Lung microvascular endothelial cell (primary cell): ENCODE measurements at places on chromosomes 5 and 9.

- no peak for DNase-seq
These were observed 369.1 kb downstream of the TAF11L14 start for GRCh38 chr5:18003312-18003711.

DNA sequence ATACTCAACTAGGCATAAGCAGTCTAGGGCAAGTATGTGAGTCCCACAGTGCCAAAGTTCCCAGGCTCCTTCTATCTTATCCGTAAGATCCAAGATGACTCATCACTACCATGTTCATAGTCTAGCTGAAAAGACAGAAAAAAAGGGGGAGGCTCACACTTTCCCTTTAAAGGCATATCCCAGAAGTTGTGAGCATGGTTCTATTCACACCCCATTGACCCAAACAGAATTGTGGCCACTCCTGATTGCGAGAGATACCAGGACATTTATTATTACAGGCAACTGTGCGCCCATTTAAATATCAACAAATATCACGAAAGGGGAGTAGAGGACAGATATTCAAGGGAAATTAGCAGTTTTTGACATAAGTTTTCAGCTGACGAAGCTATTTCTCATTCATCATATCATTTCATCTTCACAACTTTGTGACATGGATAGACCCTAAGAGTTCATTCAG, 8.1 kb upstream of the PFDN1 start:
- peak; percentile 98 for DNase-seq

- DNase-seq = no peak
These were observed 16.2 kb upstream of the PTGS1 start for GRCh38 chr9:122354536-122355199.

GRCh38 chr5:117486879-117487391, 912.3 kb upstream of the SEMA6A start:
- DNase-seq = no peak

DNA sequence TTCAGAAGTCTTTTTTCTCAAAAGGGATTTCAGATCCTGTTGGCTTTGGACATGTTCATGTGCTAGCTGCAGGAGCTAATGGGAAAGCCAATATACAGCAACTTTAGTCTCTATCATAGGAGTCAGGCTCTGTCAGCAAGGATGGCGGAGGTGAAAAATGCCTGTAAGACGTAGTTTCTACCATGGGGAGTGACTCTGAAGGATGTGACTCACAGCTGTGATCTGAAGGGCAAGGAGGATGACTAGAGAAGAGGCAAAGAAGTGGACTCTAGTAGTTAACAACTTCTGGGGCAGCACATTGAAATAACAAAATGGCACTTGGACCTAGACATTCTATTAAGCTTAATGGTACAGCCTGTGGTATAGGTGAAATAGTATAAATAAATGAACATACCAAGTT, 3.1 kb upstream of the NDUFS4 start:
- DNase-seq = peak; percentile 62

- DNase-seq = no peak
These were observed 5.3 kb downstream of the SLC34A1 start for GRCh38 chr5:177389241-177390169.
